ENCODE measurements at places on chromosomes 6 and 20. TPM values are rescaled to one million over a fixed set of nuclear protein-coding genes. Genes with fewer than 3 reads are reported as not detected.
A peak's percentile ranks its signal among the peaks of the same experiment; 100 is the strongest.

Gene KCNQ5
- 0.09 TPM for total RNA-seq

Gene LYRM4
- total RNA-seq = 38.0 TPM

DNA sequence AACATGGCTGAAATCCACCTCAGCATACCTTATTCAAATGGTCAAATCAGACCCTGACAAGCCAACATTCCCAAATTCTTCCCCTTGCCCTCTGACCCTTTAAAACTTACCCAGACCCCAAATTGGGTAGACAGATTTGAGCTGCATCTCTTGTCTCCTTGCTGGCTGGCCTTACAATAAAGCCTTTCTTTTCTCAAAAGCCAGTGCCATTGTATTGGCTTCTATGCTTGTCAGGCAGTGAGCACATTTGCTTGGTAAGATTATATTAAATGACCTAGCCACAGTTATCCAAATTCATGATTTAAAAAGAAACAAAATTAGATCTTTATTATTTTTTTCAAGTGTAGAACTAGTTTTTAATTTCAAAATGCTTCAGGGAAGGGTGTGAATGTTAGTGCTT is 67.8 kb upstream of the FAM83B start:
- no peak overlapping the region for H3K4me3 ChIP-seq
- no peaks in the 10 kb centered on the region for H3K36me3 ChIP-seq
- peaks cover 8% of the 10 kb centered on the region for H3K4me1 ChIP-seq
- H3K27ac ChIP-seq = no peak overlapping the region
- DNase-seq = peak; percentile 50

Gene TP53TG5
- not detected for total RNA-seq

DNA sequence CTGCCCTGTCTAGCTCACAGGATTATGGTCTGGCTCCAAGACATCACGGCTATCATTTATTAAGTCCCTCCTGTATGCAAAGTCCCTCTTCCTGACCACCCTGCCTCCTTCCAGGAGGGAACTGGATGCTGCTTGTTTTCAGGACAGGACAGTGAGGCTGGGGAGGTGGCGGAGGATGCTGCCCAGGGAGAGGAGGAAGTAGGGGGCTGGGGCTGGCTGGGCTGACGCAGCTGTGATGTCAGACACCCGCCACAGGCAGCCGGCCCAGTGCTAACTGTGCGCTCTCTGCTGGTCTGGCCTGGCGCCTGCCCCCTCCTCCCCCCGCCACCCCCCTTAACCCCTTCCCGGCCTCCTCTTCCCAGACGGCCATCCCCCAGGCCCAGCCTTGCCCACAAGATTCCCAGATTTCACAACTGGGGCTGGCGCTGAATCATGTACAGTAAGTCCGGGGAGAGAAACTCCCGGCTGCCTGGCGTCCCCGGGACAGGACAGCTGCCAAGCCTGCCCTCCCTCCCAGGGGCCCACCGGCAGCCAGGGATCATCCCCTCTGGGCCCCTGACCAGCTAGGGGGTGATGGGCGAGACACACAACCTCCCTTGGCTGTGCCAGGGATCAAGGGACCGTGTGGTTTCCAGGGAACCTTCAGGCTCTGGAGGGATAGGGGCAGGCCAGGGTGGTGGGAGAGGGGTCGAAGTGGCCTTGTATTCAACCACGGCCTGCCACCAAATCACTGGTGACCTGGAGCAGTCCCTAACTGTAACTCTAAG is 118.1 kb downstream of the CEBPB start:
- H3K4me3 ChIP-seq = no peak overlapping the region
- no peaks in the 10 kb centered on the region for H3K36me3 ChIP-seq
- peak; percentile 73 for DNase-seq
- H3K27ac ChIP-seq = no peak overlapping the region
- H3K27me3 ChIP-seq = no peaks in the 10 kb centered on the region
- peaks cover 10% of the 10 kb centered on the region for H3K4me1 ChIP-seq

DNA sequence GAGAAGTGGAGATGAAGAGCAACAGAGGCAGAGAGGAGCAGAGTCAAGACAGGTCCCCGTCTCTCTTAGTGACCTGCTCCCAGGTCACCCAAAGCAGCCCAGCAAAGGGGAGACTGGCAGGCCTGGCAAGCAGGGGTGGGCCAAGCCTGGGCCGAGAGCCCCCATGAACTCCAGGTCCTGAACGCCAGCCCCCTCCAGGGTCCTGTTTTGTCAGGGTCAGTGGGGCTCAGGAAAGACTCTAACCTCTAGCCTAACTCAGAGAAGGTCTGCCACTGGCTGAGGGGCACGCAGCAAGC is 1.2 kb downstream of the NECAB3 start:
- H3K4me1 ChIP-seq = peaks cover 23% of the 10 kb centered on the region
- H3K27me3 ChIP-seq = no peaks in the 10 kb centered on the region
- no peaks in the 10 kb centered on the region for H3K36me3 ChIP-seq
- no peak overlapping the region for H3K27ac ChIP-seq

Gene CD40
- 14.0 TPM for total RNA-seq

Gene ENPP3
- total RNA-seq = 0.09 TPM

All from neural progenitor cell (in vitro differentiated cells).